ENCODE measurements at places on chromosomes 5 and 9.
A peak's percentile ranks its signal among the peaks of the same experiment; 100 is the strongest.

GRCh38 chr5:180600554-180601041 lies 9.3 kb upstream of the SCGB3A1 start:
- no peak for DNase-seq

- DNase-seq = no peak
Measured at GRCh38 chr9:120710110-120710981, 3.9 kb downstream of the MEGF9 start.

DNA sequence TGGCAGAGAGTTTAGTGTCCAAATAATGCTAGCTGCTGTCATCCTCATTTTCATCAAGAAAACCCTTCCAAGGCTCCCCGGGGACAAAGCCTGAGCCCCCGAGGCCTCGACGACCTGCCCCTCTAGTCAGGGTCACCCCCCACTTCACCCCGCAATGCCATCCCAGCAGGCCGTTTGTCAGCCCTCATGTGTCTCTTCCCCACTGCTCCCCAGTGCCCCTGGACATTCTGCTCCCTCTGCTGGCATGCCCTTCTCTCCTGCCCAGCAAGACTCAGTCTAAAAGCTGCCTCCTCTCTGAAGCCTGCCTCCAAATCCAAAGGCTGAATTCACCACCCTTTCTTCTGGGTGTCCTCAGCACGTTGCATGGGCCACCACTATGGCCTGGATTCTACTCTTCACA lies 59.3 kb downstream of the PAX5 start:
- DNase-seq = peak; percentile 7

DNA sequence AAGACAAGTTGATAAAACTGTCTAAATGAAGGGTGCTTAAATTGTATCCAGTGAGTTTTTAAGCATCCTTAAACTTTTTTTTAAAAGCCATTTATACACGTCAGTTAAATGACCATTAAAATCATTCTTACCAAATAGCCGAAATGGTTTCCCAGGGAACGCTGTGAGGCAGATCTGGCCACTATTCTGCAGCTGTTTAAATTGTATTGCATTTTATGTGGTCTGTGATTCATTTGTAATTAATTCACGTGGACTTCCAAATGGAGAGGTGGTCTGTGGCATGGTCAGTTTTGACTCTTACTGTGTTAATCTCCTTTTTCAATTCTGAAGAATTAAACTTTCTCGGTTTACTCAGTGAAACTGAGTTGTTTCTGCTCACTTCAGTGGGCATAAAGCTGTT lies 113.7 kb upstream of the OTULINL start:
- DNase-seq = no peak

DNA sequence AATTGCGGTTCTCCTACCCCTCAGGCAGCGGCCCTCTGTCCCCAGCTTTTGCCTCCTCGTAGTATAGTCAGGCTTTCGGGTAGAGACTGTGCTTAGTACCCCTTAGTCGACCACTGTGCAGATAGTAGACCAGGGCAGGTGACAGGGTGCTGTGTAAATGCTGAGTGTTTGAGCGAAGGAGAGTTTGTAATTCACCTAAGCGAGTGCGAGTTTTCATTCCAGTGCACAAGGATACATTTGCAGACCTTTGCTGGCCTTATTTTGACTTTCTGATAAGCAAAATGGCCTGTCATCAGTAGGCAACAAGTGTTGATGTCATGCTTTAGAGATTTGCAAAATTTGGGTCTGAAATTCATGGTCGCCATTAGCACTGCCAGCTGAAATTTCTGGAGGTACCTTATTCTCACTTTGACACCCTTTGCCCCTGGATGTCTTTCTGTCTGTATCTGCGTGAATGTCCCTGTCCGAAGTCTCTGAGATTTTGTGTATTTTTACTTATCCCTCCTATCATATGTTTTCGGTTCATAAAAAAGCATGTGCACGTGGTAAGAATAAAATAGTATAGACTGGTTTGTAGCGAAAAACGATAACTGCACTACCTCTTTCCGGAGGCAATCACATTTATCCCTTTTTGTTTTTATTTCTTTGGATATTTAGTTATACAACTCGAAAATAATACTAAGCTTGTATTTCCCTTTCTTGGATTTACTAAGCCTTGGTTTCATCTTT lies 1.9 kb downstream of the LMNB1 start:
- no peak for DNase-seq

DNA sequence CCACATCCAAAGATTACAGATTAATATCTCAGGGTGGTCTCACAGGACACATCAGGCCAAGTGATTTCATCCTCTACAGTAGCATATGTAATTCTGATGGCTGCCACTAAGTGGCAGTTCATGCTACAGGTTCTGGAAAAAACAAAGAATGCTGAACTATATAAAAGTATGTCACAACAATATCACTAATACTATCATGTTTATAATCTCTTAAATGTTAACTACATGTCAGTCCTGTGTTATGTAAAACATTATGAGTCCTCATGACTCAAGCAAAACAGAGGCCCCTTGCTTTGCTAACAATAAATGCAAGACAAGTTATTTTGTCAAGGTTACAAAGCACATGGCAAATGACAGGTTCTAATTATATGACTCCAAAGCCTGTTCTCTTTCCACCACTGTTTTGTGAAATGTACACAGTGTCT lies 233.2 kb downstream of the FBXL17 start:
- DNase-seq = no peak

DNA sequence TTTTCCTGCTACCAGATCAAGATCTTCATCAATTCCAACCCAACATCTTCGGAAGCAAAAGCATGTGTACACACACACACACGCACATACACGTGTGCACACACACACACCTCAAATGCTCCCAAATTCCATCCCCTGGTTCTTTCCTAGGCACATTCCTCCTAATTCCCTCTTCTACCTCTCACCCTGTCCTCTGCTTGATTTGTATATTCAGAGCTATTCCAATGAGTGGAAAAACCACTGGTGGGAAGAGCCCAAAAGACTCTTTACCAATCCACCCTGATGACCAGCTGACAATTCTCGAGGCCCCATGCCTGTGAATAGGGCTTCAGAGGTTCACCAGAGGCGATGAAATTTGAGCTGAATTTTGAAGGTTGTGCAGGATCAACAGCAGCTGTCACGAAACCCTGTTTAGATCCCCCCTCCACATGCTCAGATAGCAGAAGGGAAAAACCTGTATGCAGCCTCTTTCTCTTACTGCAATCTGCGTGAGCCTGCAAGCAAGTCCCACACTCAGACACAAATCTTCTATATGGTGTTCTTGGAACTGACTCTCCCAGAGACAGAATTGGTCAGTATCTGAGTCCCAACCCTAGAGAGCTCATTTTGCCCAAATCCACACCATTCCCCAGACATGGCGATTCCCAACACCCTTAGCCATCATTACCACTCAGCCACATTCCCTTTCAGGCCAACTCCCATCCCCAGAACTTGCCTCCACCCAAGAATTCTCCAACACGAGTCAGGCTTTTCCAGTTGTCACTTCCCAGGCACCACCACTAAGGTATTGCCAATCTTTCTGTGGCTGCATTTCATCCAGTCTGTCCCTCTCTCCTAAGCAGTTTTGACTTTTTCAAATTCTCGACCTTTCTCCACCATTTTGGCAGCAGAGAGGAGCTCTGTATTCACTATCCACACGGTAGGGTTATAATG lies 4.3 kb upstream of the TRIO start:
- no peak for DNase-seq

- no peak for DNase-seq
Measured at GRCh38 chr5:169832304-169832703, 148.0 kb downstream of the INSYN2B start.

DNA sequence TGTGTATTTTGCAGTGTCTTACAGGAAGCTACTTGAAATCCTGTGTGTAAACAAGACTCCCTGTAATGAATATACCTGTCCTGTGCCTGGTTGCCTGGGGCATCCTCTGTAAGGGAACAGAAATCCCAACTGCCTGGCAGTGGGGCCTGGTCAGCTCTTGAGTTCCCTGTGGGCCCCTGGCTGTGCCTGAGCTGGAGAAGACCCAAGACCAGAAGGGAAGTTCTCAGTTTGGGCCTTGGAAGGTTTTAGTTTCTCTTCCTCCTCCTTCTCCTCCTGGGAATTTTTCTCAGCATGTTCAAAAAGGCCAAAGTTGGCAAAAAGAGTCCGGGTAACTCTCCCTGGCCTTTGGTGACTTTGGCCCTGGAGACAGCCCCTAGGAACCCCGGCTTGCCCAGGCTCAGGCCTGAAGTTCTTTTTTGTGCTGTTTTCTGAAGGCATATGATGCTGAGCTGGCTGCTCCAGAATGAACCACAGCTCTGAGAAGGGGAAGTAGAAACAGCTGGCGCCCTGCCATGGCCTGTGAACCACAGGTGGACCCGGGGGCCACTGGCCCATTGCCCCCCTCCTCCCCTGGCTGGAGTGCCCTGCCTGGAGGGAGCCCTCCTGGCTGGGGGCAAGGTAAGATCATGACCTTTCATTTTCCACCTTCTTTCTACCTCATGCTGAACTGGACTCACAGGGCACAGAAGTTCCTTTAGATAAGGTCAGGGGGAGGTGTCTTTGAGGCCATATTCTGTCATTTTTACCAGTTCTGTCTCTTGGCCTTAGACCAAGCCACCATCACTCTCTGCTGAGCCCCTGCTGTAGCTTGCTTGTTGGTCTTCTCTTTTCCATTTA lies 5.8 kb downstream of the TMEM268 start:
- peak; percentile 84 for DNase-seq

GRCh38 chr5:77859306-77859705 lies 83.2 kb upstream of the TBCA start:
- no peak for DNase-seq

GRCh38 chr5:37776826-37777225 lies 63.0 kb downstream of the GDNF start:
- no peak for DNase-seq

DNA sequence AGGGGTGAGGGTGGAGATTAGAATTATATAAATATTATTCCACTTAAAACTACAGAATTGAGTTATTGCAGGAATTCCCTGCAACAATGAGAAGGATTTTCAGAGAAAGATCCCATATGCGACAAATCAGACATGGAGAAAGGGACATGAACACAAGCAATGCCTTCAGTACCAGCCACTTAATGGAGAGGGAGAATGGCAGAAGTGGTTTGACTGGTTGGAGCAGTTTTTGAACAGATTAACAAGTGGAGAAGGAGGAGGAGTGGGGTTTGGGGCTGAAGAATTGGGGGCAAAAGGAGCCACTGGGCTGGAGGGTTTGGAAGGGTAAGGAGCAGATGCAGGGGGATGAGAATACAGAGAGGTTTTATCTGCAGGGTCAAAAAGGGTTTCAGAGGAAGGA lies 620.9 kb upstream of the PTPRD start:
- DNase-seq = no peak

- no peak for DNase-seq
Measured at GRCh38 chr9:14062586-14063221, 251.2 kb downstream of the NFIB start.

DNA sequence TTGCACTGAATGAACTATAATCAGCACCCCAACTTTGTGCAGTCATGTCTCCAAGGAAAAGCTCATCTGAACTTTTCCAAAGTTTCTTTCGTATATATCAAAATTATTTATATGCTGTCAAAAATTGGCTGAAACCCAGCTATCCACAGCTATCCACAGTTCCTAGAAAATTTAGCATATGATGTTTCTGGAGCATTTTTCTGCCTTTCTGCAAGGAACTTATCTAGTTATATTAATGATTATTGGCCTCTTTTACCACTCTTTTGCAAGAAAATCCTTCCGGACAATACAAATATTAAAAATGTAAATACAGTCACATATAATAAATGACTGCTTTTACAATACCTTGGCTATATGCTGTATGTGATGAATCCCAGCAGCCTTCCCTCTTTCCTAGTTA lies 270.2 kb downstream of the TMEM167A start:
- no peak for DNase-seq

- no peak for DNase-seq
Measured at GRCh38 chr9:91187965-91188344, 173.8 kb downstream of the AUH start.

GRCh38 chr5:159424123-159424522 lies 93.8 kb upstream of the IL12B start:
- DNase-seq = no peak

- DNase-seq = no peak
Measured at GRCh38 chr5:71828291-71829040, 109.4 kb downstream of the CARTPT start.

DNA sequence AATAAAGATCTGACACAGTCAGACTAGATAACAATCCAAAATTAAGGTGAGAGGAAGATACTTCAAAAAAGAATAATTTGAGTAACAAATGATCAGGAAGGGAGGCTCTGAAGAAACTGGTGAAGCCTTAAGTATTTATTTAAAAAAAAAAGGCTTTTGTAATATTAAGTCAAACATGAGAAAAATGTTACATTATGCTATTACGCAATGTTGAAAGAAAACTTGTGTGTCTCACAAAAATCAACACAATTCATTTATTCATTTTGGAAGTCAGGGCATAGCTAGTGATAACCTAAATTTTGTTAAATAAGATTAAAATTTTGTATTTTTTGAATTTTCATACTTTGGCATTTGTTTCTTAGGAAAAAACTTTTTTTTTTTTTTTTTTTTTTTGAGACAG lies 28.2 kb downstream of the WDR41 start:
- DNase-seq = no peak

GRCh38 chr5:56077796-56078233 lies 83.1 kb upstream of the IL6ST start:
- DNase-seq = no peak

DNA sequence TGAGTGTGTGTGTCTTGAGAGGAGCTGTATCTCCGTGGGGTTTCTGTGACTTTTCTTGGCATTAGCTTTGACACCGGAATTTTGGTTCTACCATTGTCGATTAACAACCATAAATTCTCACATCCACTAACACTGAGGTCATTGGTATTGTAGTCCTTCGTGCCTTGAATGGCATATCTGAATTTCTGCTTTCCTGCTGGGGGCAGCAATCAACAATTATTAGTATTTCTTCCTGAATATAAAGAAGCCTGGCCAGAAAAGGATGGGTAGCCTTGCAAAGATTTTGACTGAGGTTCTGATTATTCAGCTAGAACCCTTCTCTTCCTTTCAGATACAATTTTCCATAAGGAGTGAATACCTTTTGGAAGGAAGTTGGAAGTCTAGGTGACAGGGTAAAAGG lies 33.5 kb upstream of the SHOC1 start:
- no peak for DNase-seq

GRCh38 chr9:128917151-128917849 lies 3.5 kb upstream of the PHYHD1 start:
- DNase-seq = peak; percentile 78

- DNase-seq = no peak
Measured at GRCh38 chr9:77304543-77304942, 127.2 kb downstream of the VPS13A start.

Data from heart left ventricle (tissue), 16 donors.